Calu3 (cell line): ENCODE measurements at places on chromosomes 16 and 17. TPM values are rescaled to one million over a fixed set of nuclear protein-coding genes. Genes with fewer than 3 reads are reported as not detected.

TEKT1 gene
- total RNA-seq = not detected in 2 replicates

TMEM114 gene
- not detected in 2 replicates for total RNA-seq

KCNJ2 gene
- total RNA-seq = not detected in 2 replicates

SCGB1C2 gene
- not detected in 2 replicates for total RNA-seq

ABCA10 gene
- total RNA-seq = 0.17 and 0.28 TPM in 2 replicates

SOST gene
- not detected in 2 replicates for total RNA-seq

SPIRE2 gene
- 46.3 and 53.1 TPM in 2 replicates for total RNA-seq

TMC8 gene
- total RNA-seq = 1.1 and 2.1 TPM in 2 replicates

CMTM2 gene
- 0.92 and 0.95 TPM in 2 replicates for total RNA-seq

COX6A2 gene
- not detected in 2 replicates for total RNA-seq

GFAP gene
- total RNA-seq = not detected in 2 replicates

DNA sequence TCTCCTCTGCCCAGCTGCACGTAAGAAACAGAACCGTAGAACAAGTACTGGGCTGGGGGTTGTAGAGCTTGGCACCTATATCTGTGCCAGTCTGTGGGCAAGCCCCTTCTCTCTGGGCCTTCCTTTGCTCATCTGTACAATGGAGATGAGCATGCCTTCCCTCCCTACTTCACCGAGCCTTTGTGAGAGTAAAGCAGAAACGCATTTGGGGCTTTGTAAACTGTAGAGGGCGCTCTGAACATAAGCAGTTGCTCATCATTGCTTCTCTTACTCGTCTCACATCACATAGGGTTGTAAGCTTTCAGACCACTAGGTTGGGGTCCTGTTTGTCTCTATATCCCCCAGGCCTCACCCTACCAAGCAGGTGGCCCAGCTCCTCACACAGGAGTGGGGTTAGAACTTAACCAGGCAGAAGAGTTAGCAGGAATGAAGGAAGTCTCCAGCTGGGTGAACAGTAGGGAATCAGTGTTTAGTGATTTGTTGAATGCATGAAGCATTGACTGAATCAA is 15.1 kb downstream of the SAMD14 start:
- peaks cover 57% of the 10 kb centered on the region for H3K27me3 ChIP-seq
- peak; percentile 55 for DNase-seq
- H3K4me3 ChIP-seq = no peak overlapping the region
- no peak overlapping the region for H3K27ac ChIP-seq

DNA sequence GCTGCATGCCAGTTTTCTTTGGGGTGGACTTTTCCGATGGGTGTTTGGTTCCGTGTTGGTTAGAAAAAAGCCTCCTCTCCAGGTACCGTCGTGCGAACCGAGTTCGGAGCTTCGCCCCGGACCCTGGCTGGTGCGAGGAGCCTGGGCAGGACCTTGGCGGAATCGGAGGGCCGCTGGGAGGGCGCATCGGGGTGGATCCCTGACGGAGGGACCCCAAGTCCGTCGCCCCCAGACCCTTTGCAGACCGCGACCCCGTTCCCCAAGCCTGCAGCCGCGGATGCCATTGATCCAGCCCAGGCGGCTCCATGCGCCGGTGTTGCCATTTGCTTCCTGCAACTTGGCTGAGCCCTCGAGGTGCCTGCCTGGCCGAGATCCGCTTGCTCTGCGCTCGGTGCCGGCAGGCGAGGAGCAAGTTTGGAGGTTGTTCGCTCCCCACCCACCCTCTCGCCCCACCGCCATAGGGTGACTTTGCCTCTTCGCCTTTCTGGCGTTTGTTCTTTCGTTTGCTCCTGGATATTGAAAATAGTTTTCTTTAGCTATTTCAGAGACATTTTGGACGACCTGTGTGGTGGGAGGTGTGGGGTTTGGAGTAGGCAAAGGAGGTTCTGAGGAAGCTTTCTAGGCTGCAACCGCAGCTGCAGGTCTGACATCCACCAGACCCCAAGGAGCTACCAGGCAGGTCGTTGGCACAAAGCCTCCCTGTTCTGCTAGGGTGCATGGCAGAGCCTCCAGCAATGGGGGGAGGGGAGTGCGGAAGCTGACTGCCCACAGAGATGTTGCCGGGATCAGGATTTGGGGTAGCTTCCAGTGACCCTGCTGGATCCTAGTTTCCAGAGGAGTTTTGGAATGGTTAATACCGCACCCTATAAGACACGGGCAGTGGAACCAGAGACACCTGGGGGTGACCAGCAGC is 58.2 kb downstream of the RAP1GAP2 start:
- H3K4me1 ChIP-seq = no peaks in the 10 kb centered on the region
- H3K4me3 ChIP-seq = peak overlapping the region; percentile 82
- DNase-seq = peak; percentile 47
- no peaks in the 10 kb centered on the region for H3K27me3 ChIP-seq

- peak; percentile 95 for DNase-seq
- peak within 1 kb of the TSS; percentile 81 for H3K4me3 ChIP-seq
- H3K27me3 ChIP-seq = no peaks in the 10 kb centered on the region
- peak within 1 kb of the TSS; percentile 86 for H3K27ac ChIP-seq
- peaks cover 21% of the 10 kb centered on the region for H3K4me1 ChIP-seq
Measured at GRCh38 chr17:31094600-31095235, at the start of gene NF1. Gene NF1 (plus strand): TSS chr17:31094977. CDS start chr17:31095310, 333 bp downstream.

DNA sequence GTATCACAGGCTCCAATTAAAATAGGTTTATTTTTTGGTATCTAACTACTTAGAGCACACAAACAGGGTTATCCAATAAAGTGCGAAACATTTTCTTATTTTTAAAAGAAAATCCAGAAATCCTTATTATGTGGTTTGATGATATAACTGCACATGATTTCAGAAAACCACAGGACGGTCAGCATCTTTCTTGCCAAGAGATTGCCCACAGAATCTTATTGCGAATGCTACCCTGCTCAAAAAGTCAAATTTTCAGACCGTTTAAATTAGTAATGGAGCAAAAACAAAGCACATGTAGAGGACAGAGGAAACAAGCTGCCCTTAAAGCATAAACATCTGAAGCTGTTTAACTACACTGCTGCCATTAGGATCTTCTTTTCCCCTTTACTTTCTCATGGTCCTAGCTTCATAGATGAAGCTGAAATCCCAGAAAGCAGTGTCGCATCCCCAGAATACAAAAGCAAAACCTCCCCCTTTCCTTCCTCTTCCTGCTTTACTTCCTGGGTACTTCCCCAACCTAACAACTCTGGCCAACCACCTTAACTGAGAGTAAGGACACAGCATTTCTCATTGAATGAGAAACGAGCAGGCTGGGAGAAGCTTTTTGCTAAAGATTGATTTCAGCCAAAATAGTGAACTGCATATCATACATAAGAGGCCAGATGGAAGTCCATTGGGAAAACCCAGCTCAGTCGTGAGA is 43.7 kb downstream of the CMTM4 start:
- no peak overlapping the region for H3K27ac ChIP-seq
- H3K36me3 ChIP-seq = no peaks in the 10 kb centered on the region
- no peak overlapping the region for H3K4me3 ChIP-seq
- H3K4me1 ChIP-seq = peaks cover 9% of the 10 kb centered on the region

DNA sequence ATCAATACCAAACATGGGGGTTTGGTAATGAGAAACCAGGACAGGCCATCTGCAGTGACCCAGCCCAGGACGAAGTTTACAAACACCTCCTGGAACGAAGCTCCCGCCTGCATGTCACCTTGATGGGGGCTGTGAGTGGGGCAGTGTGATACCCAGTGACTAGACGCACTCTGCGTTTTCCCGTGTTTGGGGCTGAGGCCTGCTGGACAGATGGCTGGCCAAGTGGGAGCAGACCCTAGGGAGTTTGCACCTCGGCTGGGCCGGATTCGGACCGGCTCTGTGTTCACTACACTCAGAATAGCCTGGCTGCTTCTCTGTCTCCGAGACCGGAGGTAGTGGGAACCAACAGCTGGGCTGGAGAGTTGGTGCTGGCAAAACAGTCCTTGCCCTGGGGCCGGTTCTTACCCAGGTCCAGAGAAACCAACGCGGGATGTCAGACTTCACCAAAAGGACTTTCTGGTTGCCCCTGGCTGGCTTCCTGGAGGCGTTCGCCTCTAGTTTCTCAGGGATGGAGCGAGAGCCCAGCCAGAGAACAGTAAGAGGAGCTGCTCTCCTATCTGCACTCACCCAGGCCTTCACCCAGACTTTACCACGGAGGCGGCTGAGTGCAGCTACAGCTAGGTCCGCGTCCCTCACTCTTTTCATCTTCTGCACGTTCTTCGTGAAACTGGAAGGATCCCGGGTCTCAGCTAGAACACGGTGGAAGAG is 20.4 kb downstream of the CARHSP1 start:
- DNase-seq = no peak
- H3K27ac ChIP-seq = no peak overlapping the region
- H3K36me3 ChIP-seq = peaks cover 61% of the 10 kb centered on the region
- peaks cover 16% of the 10 kb centered on the region for H3K4me1 ChIP-seq
- H3K4me3 ChIP-seq = no peak overlapping the region

GRCh38 chr17:45451131-45451530 is 18.5 kb upstream of the ARHGAP27 start:
- no peaks in the 10 kb centered on the region for H3K27me3 ChIP-seq
- H3K4me1 ChIP-seq = peaks cover 28% of the 10 kb centered on the region
- H3K27ac ChIP-seq = no peak overlapping the region

DNA sequence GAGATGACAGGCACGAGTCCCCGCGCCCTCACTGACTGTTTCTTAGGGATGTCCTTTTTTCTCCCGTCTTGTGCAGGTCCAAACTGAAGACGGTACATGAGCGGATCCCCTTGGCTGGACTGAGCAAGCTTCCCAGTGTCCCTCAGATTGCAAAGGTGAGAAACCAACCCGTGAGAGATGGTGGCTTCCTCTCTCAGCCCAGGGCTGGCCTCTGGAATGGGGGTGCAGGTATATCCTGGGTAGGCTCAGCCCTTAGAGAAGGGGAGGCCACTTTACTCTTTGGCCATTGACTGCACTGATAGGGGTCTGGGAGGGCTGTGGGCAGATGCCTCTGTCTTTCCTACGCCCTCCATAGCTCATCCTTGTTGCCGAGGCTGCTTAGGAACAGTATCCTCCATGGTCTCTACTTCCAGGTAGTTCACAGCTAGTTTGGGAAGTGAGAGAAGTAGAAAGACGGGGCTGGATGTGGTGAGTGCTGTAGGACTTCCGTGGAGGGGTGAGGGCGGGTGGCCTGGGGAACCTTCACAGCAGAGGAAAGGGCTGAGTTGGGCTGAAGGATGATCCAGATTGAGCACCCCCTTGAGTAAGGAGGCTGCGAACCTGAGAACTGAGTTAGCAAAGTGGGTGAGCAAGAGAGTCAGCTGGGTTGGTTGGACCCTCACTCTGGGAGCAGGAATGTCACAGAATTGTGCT is 83.0 kb downstream of the OR1D5 start:
- H3K36me3 ChIP-seq = peaks cover 21% of the 10 kb centered on the region
- no peak overlapping the region for H3K27ac ChIP-seq
- DNase-seq = no peak
- H3K4me1 ChIP-seq = peaks cover 9% of the 10 kb centered on the region

GRCh38 chr16:23920899-23921298 is 85.1 kb downstream of the PRKCB start:
- DNase-seq = no peak
- H3K27me3 ChIP-seq = peaks cover 69% of the 10 kb centered on the region
- H3K4me3 ChIP-seq = no peak overlapping the region
- no peaks in the 10 kb centered on the region for H3K4me1 ChIP-seq
- H3K36me3 ChIP-seq = no peaks in the 10 kb centered on the region

GRCh38 chr16:65069065-65069464 is 52.8 kb downstream of the CDH11 start:
- no peak for DNase-seq
- H3K4me1 ChIP-seq = no peaks in the 10 kb centered on the region
- H3K27ac ChIP-seq = no peak overlapping the region
- no peaks in the 10 kb centered on the region for H3K36me3 ChIP-seq
- no peaks in the 10 kb centered on the region for H3K27me3 ChIP-seq

- no peaks in the 10 kb centered on the region for H3K27me3 ChIP-seq
- H3K27ac ChIP-seq = no peak overlapping the region
- no peak for DNase-seq
- H3K4me3 ChIP-seq = no peak overlapping the region
Measured at GRCh38 chr17:34997355-34997862, 17.1 kb downstream of the LIG3 start.

GRCh38 chr16:27287051-27287811 is 18.7 kb upstream of the NSMCE1 start:
- H3K4me1 ChIP-seq = peaks cover 15% of the 10 kb centered on the region
- no peak overlapping the region for H3K4me3 ChIP-seq
- peaks cover 4% of the 10 kb centered on the region for H3K36me3 ChIP-seq
- DNase-seq = no peak
- no peaks in the 10 kb centered on the region for H3K27me3 ChIP-seq

- no peak overlapping the region for H3K27ac ChIP-seq
- no peaks in the 10 kb centered on the region for H3K4me1 ChIP-seq
- no peak for DNase-seq
- no peaks in the 10 kb centered on the region for H3K27me3 ChIP-seq
Measured at GRCh38 chr17:71011391-71011790, 842.1 kb downstream of the KCNJ2 start.

GRCh38 chr17:73215447-73215846 is 22.6 kb downstream of the COG1 start:
- H3K4me3 ChIP-seq = no peak overlapping the region
- no peak for DNase-seq
- no peak overlapping the region for H3K27ac ChIP-seq
- H3K36me3 ChIP-seq = peaks cover 26% of the 10 kb centered on the region
- H3K27me3 ChIP-seq = no peaks in the 10 kb centered on the region
- peaks cover 8% of the 10 kb centered on the region for H3K4me1 ChIP-seq

DNA sequence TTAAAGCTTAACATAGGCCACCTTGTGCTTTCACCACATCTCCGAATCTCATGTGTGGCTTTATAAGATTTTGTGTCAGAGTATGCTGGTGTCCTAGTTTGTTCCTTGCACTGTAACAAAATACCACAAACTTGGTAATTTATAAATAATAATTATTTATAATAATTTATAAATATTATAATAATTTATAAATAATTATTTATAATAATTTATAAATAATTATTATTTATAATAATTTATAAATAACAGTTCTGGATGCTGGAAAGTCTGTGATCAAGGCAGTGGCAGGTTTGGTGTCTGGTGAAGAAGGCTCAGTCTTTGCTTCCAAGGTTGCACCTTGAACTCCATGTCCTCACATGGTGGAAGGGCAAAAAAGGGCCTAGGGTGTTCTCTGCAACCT is 147.7 kb downstream of the BCAS3 start:
- H3K36me3 ChIP-seq = no peaks in the 10 kb centered on the region
- H3K27me3 ChIP-seq = no peaks in the 10 kb centered on the region
- no peak overlapping the region for H3K4me3 ChIP-seq
- no peaks in the 10 kb centered on the region for H3K4me1 ChIP-seq
- H3K27ac ChIP-seq = no peak overlapping the region

- H3K4me1 ChIP-seq = peaks cover 53% of the 10 kb centered on the region
- H3K27ac ChIP-seq = no peak overlapping the region
- no peaks in the 10 kb centered on the region for H3K27me3 ChIP-seq
- DNase-seq = no peak
- no peak overlapping the region for H3K4me3 ChIP-seq
- peaks cover 69% of the 10 kb centered on the region for H3K36me3 ChIP-seq
Measured at GRCh38 chr17:49832840-49833599, 14.8 kb downstream of the TAC4 start.

- peak within 1 kb of the TSS; percentile 73 for H3K4me3 ChIP-seq
- no peaks in the 10 kb centered on the region for H3K4me1 ChIP-seq
- no peaks in the 10 kb centered on the region for H3K36me3 ChIP-seq
- no peak within 1 kb of the TSS for H3K27ac ChIP-seq
- peak; percentile 18 for DNase-seq
- H3K27me3 ChIP-seq = peaks cover 39% of the 10 kb centered on the region
Measured at GRCh38 chr17:12665263-12666210, at the start of gene MYOCD. Gene MYOCD (plus strand): TSS chr17:12665890. CDS start chr17:12666189, 299 bp downstream.

- H3K4me3 ChIP-seq = peak within 1 kb of the TSS; percentile 33
- peak; percentile 44 for DNase-seq
- peaks cover 32% of the 10 kb centered on the region for H3K4me1 ChIP-seq
- H3K27ac ChIP-seq = peak within 1 kb of the TSS; percentile 84
- H3K36me3 ChIP-seq = peaks cover 13% of the 10 kb centered on the region
Measured at GRCh38 chr17:41140360-41141131, at the start of gene KRTAP4-6. Gene KRTAP4-6 (minus strand): TSS chr17:41140544. CDS start chr17:41140487, 57 bp downstream.
